T-helper 2 cell (primary cell): ENCODE measurements at places on chromosomes 6 and 20.
A peak's percentile ranks its signal among the peaks of the same experiment; 100 is the strongest.

DNA sequence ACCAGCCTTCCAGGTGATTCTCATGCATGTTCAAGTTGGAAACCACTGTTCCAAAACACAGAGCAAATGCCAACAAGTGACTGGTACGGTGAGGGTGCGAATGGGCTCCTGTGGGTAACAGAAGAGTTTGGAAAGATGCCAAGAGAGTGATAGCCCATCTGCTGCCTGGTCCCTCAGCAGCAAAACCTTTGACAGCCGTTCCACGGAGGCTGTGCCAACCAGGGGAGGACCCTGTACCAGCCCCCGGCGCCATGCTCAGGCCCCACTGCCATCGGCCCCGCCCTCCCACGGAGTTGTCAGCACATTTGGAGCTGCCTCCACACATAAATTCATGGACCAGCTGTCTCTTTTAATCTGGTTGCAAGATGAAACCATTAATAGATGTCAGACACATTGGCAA is 4.4 kb upstream of the PTPRT start:
- no peak for DNase-seq

GRCh38 chr20:22800129-22800528 is 215.8 kb upstream of the FOXA2 start:
- no peak for DNase-seq

DNA sequence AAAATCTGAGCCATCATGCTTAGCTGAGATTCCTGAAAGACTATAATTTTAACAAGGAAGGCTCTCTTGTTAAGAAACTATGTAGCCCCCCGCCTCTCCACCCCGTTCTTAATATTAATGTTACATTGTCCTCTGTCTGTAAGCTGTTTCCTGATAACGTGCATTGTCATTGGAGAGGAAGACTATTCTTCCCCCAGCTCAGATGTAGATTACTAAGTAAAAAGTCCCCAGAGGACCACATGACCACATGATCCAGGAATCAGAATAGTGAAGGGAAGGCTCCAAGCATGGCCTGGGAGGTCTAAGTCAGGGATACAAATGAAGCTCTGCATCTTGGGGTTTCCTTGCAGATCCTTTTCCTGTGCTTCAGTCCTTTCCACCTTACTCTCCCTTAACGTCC is 106.4 kb downstream of the JARID2 start:
- no peak for DNase-seq

DNA sequence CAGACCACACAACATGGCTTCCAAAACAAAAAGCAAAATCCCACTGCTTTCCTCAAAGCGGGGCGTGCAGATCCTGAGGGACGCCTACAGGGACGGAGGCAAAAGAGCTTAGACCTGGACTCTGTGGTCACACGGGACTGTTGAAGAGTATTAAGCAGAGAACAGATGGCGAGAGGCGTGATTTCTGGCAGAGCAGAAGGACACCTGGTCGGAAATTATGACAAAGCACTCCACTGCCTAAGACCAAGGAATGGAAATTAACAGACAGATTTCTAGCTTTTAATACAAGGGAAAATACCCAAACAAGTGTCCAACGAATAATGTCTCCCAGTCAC is 15.4 kb downstream of the CST7 start:
- DNase-seq, result no peak

GRCh38 chr6:100088009-100088408 is 94.0 kb upstream of the MCHR2 start:
- DNase-seq, result no peak

DNA sequence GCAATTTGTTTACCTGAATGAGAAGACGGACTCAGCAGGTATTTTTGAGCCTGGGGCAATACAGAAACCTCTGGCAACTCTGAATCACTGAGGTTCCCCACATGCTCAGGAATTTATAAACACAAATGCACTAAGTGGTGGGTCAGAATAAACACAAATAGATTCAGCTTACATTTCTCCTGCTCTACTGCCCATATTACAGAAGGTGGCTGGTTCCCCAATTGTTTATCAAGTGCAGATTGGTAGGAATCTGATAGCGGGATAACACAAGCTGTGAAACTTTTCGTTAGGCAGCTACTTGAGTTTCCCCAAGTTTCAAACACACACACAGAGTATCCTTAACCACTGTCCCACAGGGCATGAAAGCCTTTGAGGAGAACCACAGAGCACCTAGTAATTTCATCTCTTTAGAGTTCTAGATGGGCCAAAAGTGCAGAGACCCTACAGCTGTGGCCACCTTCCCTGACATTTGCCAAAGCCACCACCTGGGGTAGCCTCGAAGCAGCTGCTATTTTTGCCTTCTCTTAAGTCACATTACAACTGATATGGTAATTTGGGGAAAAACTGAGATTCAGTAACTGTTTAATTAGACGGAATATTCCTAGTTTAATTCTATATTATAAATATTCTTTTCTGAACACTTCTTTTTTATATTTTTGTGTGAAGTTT is 204.2 kb upstream of the PTCHD4 start:
- no peak for DNase-seq

DNA sequence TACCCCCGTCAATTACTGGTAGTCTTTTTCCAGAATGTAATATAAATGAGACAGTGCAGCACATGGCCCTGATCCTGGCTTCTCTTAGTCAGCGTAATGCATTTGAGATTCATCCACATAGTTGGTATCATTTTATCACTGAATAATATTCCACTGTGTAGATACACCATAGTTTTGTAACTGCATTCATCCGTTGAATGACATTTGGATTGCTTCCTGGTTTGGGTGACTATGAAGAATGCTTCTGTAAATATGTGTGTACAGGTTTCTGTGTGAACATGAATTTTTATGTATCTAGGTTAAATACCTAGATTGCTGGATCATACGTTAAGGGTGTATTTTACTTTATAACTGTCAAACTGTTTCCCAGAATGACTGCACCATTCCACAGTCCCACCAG is 62.6 kb upstream of the STMND1 start:
- DNase-seq, result no peak

GRCh38 chr6:3251462-3252314 is 7.1 kb upstream of the PSMG4 start:
- DNase-seq, result peak; percentile 73

DNA sequence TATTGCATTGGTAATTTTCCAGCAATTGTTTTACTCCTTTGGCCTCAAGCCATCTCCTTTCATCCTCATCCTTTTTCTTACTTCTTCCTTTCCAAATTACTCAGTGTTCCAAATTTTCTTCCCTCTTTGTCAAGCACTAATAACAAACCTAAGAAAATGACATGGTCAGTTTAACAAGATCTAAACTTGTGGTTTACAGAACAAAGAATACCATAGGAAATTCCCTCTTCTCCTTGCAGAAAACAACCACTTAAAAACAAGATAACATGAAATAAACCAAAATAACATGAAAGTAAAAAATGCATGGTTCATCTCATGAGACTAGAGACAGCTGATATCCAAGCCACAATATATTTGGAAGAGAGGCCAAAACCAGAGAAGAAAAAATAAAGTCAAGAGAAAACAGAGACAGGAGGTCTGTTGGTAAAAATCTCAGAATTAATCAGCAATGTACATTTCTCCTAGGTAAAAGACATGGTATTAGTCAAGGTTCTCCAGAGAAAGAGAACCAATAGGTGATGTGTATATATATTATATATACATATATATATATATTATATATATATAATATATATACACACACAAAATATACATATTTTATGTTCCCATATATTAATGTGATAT is 51.0 kb upstream of the SENP6 start:
- DNase-seq, result peak; percentile 18

GRCh38 chr20:63531686-63532448 is 5.3 kb downstream of the PTK6 start:
- DNase-seq, result no peak

- no peak for DNase-seq
Observed at GRCh38 chr6:81575442-81575841, 177.0 kb downstream of the TENT5A start.
